ENCODE measurements at places on chromosomes 7 and 10.

DNA sequence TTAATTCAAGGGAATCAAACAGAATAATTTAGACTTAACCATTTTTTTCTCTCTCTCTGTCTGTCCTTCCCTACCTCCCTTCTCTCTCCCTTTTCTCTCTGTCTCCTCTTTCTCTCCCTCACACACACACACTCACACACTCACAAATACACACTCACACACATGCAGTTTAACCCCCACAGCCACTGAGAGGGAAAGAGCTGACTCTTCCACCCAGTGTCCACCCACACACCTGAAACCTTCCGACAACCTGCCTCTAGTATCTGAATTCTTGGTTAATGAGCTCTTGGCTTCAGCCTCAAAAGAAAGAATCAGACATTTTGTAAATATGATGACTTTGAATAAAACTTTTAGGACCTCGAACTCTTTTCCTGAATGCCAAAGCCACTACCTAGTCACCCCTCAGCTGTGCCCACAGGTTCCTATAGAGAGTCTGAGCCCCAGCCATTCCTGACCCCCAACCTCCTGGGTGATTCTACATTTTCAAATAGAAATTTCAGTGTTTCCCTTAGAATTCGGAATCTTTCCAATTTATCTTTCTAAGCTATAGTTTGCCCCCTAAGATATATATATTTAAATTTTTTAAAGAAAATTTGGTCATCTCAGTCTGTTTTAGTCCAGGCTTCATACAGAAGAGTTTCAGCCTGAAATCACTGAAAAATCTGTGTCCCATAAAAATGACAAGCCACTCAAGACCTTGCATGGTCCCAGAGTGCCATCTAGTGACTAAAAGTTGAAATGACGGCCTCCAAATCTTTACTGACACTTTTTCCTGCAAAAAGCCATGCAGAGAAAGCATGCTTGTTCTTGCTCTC is 202.8 kb downstream of the IPMK start:
- peak; percentile 29 for DNase-seq

DNA sequence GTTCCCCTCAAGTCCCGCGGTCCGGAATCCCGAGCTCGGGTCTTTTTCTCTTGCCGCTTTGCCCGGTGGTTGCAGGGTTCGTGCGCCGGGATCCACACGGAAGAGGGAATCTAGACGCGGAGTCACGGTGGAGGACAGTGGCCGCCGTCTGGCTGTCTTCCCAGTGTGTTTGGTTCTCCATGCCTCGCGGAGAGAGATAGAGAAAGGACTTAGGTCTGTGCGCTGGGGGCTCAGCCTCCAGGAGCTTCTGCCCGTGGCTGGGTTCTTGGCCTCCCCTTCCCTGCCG is 1.6 kb downstream of the FFAR4 start:
- no peak for DNase-seq

GRCh38 chr7:141157138-141157765 is 83.4 kb downstream of the TMEM178B start:
- no peak for DNase-seq

- no peak for DNase-seq
Measured at GRCh38 chr7:69561266-69561960, 36.9 kb upstream of the AUTS2 start.

GRCh38 chr7:76260171-76260703 is 42.2 kb upstream of the HSPB1 start:
- peak; percentile 95 for DNase-seq

GRCh38 chr10:81704596-81704995 is 170.4 kb upstream of the NRG3 start:
- no peak for DNase-seq

GRCh38 chr7:123305840-123306375 is 106.1 kb upstream of the SLC13A1 start:
- no peak for DNase-seq

DNA sequence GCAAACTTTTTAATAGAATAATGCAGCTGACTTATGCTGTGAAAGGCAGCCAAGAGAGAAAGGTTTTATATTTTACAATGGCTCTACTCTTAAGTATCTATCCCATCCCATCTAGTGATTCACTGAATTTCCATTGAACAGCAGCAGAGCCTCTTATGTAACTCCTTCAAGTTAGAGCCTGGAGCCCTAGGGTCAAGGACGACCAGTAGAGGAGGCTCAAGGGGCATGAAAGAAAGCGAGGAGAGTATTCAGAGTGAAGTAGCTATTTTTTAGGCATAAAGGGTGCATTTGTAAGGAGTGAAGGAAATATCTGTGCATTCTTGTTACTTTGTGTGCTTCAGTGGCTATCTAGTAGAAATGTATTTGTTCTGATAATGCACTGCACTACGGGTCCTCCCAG is 180.2 kb upstream of the TPK1 start:
- no peak for DNase-seq

- no peak for DNase-seq
Measured at GRCh38 chr7:1829111-1829510, 159.0 kb downstream of the ELFN1 start.

DNA sequence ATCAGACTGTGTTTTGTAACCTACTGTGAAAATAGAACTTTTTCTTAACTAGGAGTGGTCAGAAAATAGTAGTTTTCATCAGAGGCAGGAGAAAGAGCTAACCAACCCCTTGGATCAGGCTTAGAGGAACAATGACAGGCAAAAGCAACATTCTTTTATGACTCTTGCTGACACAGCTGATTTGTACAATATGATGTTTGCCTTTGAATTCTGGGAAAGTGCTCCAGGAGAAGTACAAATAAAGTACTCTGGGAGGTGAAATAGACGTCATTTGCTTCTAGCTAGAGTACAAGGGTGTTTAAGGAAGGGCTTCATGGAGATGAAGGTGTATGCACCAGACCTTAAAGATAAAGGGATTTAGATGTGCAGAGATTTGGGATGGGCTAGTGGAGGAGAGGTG is 75.1 kb upstream of the KIAA1217 start:
- DNase-seq, result no peak

GRCh38 chr7:6504996-6505395 is 46.3 kb downstream of the GRID2IP start:
- no peak for DNase-seq

- DNase-seq, result peak; percentile 28
Measured at GRCh38 chr10:70232155-70232858, 922 bp downstream of the PPA1 start.

DNA sequence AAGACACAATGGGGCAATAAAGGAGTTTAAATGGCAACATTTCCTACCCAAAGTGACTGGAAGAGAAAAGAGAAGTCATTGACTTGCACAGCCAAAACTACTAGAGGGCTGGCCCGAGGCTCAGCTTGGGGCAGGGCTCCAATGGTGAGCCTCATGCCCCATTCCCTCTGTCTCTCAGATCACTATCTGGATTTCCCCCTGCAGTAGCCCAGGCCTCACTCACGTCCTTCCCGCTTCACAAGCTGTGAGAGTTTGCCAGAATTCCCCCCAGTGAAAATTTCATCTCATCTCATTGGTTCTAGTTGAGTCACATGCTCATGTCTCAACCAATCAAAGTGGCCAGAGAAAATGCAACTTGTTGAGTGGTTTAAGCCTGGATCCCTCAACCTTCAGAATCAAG is 181.3 kb downstream of the WDR11 start:
- no peak for DNase-seq

DNA sequence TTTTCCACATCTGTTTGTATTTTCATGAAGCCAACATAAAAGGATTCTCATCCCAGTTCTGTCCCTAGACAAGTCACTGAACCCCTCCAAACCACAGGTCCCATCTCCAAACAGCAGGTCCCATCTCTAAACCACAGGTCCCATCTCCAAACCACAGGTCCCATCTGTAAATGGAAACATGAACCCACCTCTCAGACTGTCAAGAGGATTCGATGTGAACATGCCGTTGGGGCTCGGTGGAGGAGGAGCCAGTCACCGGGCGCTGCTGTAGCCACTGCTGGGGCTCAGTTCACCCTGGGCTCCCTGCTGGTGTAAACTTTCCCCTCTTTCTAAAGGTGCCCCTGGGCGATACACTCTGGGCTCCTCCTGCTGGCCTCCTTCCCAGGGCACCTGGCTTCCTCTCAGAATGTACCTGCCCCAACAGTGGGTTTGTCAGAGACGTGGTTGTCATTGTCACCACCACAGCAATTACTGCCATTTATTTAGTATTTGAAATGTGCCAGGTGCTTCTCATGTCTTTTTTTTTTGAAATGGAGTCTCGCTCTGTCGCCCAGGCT is 13.0 kb downstream of the LHPP start:
- no peak for DNase-seq

DNA sequence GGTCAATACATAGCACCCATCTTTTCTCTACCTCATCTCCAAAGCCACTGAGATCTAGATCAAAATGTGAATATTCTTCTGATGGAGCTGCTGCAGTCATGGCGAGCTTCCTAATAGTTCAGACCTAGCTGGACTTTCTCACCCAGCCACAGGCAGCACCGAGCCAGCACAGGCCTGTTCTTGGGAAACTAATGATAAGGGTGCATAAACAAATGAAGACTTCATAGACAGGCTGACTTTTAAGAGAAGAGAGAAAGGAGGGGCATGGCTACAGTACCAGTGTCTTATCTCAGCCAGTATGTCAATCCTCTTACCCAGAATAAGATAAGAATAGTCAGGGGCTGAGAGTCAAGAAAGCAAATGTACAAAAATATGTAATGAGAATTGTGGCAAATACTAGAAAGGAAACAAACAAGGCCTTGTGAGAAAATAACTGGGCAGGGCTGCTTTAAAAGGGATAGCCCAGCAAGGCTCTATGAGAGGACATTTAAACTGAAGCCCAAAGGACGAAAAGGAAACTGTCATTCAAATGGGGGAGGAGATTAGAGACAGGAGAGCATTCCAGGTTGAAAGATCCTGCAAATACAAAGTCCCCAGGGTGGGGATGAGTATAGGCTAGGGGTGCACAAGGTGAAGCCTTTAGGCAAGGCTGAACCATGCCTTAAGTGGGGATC is 21.8 kb upstream of the CDK14 start:
- DNase-seq, result no peak

DNA sequence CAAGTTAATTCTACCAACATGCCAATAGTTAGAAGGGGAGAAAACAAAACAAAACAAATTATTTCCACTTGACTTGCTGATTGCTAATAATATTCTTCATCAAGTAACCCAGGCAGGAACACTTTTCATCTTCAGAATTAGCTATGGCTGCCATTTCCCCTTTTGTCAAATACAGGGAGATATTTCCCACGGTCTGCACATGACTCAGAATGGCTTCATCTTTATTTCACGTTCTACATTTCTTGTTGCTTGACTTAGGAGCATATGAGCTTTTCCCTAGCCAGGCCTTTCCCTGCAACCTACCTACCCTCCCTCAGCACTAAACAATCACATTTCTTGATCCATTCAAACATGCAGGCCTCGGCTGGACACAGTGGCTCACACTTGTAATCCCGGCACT is 6.5 kb downstream of the CPVL start:
- DNase-seq, result no peak

GRCh38 chr7:5094641-5095040 is 49.0 kb downstream of the RBAK start:
- no peak for DNase-seq

DNA sequence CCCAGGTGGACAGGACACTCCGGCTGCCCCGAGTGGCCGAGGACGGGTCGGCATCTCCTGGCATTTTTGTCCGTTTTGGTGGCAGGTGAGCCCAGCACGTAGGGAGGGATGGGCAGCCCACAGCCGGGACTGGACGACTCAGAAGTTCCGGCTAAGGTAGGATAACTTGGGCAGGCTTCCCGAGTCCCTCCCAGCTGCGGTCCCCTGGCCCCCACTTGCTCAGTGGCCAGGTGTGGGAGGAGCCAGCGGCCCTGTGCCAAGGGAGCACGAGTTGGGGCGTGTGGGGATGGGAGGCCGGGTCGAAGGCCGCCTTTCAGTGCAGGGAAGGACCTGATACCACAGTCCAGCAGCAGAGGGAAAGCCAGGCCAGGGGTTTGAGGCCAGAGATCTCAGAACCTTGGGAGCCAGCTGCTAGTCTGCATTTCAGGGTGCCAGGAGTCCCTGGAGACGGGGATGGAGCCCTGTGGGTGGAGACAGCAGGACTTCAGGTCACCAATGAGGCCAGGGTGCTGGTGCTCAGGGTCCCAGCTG is 58.5 kb downstream of the PWWP2B start:
- DNase-seq, result no peak

DNA sequence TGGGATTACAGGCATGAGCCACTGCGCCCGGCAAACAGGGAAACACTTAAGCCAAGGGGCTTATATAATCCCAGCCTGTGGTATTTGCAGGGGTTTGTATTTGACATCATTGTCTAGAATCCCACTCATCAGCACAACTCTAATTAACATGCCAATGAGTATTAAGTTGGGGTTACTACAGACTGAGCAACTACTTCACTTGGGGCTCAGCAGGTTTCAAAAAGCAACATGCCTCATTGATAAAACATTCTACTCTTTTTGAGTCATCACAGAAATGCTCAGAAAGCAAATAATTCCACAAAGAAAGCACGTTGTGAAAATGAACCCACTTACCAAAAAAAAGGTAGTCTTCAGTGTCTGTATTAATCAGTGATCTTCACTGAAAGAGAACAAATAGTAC is 236.9 kb upstream of the CELF2 start:
- DNase-seq, result no peak

DNA sequence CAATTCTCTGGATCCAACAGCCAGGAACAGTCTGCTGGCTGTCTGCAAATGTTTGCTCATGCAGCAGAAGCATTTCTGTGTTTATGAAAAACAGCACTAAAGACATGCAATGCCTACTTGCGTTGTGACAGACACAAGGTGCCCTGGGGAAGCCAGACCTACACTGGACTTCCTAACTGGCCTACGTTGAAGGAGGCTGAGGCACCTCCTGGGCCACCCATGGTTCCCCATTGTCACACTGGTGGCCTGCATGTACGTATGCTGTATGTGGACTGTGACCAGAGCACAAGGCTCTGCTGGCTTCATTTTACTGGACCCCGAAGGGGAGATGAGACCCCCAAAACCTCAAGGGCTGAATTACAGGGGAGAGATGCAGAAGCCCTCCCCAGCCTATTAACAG is 27.7 kb downstream of the PSAP start:
- DNase-seq, result no peak

GRCh38 chr7:25091779-25092178 is 33.3 kb downstream of the CYCS start:
- no peak for DNase-seq

DNA sequence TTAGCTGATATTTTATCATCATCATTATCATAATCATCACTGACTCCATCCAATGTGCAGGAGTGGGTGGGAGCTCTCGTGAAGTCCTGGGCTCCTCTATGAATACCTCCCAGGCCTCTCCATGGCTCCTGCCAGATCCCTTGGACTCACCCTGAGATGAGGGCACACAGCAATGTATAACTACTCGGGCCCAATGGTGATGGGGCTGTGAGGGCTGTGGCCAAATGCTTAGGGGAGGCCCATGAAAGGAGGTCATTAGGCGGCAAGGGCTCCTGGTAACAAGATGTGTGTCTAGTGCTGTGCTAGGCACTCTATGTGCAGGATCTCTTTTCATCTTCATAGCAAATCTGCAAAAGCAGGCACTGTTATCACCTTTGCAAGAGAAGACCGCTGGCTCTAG is 270.9 kb downstream of the GLRX3 start:
- no peak for DNase-seq

Measured in nephron progenitor cell (in vitro differentiated cells).